Posterior vena cava (tissue), 2 donors: ENCODE measurements at places on chromosomes 4 and X. TPM values are rescaled to one million over a fixed set of nuclear protein-coding genes. Genes with fewer than 3 reads are reported as not detected.

DNA sequence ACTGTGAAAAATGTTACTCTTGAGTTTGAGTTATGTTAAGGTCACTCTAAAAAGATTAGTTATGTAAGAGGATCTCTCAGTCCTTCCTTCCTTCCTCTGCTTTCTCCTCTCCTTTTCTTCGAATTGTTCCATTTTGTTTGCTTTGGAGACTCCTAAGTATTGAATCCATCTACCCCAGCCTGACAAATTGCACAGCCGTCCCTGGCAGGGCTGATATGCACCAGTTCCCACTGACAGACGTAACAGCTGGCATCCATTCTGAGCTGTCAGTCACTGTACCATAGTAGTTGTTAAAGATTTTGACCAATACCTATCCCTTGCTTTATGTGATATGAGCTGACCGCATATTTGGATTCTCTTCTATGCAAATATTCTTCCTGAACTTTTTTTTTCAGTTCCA is 210.7 kb upstream of the IGFBP7 start:
- no peak for DNase-seq

DNA sequence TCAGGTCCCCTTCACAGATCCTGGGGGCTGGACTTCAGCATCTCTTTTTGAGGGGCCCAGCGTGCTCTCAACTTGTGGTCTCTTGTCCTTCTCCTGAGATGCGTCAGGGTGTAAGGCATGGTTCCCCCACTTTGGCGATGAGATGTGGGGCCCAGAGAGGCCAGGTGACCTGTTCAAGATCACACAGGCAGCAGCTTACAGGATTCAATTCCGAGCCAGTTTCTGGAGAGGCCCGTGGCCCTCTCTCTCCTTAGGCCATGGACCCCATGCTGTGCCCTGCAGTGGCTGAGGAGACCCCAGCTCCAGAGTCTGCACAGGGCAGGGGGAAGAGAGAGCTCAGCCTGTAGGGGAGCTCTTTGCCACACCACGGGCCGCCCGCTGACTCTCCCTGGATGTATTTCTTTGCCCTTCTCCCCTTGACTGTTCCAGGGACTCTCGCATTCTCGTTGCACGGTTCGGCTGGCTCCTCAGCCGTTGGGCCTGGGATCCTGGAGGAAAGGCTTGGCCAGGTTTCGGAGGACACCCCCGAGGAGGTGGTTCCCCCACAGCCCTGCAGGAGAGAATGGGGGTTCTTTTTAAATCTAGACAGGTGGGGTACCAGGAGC is 18.6 kb downstream of the NSG1 start:
- DNase-seq, result no peak

DNA sequence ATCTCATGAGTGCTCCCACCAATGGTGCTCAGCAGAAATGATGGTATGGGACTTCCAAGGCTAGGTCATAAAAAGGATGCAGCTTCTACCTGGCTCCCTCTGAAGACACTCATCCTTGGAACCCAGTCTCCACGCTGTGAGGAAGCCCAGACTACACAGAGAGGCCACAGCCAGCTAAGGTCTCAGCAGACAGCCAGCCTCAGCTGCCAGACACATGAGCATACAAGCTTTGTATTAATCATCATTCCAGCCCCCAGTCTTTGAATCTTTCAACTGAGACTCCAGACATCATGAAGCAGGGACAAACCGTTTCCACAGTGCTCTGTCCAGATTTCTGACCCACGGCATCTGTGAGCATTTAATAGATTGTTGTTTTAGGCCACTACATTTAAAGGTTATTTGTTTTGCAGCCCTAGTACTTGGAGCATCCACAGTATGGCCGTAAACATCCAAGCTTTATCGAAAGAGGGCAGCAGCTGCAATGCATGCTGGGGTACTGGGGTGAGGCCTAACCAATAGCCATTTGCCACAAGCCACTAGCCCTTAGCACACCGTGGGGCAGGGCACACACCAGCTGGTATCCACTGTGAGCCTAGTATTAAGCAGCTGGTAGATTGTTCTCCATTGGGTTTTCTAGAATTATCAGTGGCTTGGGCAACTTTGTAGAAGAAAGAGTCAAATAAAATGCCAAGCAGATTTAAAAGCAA is 449.1 kb downstream of the BCOR start:
- no peak for DNase-seq

The TMPRSS11F gene
- total RNA-seq, result not detected

The DIAPH2 gene
- total RNA-seq, result 39.5 TPM

The HMGB2 gene
- total RNA-seq, result 23.7 TPM

The DMRTC1 gene
- not detected for total RNA-seq
